ENCODE measurements at places on chromosomes 7 and 10.

DNA sequence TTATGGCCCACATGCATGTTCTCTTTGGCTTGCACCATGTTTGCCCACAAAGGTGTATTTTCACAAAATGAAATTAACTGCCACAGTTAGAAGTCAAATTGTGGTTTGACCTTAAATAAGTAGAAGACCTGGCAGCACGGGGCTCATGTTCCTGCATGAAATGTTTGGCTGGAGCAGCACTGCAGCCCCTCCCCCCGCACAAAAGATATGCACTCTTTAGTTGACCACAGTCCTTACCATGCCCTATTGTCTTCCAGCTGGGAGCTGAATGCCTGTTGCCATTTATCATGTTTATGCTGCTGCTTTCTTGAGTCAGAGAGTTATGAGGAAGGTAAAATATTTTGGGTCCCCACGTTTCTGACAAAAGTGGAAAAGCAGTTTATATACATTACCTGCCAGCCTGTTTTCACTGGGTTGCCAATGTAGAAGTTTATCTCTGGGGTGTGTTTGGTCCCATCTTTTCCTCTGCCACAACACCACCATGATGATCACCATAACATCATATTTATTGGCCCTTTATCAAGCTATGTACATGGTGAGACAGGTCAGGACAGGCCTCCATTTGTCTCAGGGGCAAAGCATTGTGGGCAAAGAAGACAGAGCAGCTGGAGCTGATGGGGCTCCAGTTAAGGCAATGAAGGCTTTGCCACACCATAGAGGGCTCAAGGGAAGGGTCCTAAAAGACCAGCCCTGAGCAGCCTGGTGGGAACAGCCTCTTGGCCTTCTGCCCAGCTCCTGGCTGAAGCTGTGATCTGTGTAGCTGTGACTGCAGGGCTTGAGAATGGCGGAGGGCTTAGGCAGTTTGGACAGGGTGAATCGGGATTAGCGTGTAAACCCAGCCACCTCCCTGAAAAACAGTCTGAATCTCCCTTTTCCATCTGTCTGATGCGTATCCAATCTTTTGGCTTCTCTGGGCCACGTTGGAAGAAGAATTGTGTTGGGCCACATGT, 5.4 kb downstream of the PRF1 start:
- DNase-seq = no peak

DNA sequence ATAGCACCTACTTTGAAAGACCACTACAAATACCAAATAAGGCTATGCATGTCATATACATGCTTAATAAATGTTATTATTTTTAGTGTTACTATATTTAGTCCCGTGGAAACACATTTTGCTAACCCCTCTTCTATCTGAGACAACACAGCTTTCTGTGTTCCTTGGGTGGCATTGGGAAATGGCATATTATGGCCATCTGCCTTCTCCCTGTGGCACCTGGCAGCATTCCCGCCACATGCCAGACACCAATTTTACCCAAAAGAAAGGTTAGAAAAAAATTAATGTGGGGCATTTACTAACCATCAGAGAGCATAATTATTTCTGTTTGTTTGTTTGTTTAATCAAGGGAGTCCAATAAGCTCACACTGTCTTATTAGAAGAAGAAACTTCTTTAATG, 168.6 kb upstream of the ETV1 start:
- no peak for DNase-seq

DNA sequence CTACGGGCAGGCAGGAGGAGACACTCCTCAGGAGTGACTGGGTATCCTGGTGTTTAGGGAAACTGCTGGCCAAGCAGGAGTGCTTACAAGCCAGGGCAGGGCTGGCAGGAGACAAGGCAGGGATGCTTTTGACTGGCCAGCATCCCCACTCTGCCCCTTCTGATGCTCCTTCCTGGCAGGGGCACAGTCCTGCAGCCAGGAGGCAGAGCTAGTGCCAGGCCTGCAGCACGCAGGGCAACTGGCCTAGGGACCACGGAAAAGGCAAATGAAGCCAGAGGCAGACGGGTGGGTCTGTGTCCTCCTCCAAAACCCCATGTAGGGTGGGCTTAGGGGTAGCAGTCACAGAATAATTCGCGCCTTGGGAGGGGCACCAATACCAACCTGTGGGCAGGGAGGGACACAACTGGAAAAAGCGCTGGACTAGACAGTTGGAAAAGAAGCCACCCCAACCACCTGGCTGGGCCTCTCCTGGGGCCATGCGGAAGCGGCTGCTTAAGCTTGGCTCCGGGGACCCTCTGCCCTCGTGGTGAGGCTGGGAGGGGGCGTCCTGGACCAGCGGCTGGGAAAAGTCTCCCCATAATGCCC, 4.8 kb downstream of the IMPDH1 start:
- DNase-seq = no peak

DNA sequence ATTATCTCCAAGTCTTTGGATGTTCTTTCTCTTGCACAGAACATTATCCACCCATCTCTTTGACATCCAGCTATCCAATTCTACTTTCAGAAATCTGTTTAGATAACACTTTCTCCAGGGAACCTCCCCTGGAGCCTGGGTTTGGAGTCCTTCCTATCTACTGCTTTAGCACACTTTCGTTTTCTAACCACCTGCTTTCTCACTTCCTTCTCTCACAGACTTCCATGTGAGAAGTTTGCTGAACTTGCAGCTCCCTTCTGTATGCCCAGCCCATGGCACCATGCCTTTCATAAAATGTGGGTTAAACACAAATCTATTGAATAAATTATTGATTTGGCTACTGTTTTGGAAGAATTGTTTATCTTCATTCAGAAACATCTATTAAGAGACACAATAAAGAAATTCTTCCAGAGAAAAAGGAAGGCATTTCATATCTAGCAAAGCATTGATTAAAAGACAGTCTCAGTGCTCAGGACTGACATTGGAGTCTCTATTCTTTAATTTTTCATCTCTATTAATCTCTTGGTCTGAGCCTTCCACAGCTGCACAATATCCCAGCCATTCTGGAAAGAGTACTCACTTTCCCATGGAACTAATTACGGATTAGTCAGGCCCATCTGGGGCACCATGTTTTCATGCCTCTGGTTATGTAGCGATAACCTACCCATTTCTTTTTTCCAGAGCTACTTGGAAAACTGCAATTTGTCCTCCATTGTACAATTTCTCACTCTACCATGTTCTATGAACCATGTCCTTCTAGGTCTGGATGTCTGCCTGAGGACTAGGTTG, 1077.3 kb downstream of the SORCS3 start:
- no peak for DNase-seq

Data from stimulated activated CD8-positive, alpha-beta memory T cell treated with anti-CD3 and anti-CD28 coated beads, Interleukin-4, amount 100 ng/mL, for 1 hour (primary cell).